ENCODE measurements at places on chromosomes 2 and 18. TPM values are rescaled to one million over a fixed set of nuclear protein-coding genes. Genes with fewer than 3 reads are reported as not detected.

NFE2L2 gene
- total RNA-seq, result 87.5 TPM

UGT1A1 gene
- not detected for total RNA-seq

DPP4 gene
- 2.4 TPM for total RNA-seq

MSH2 gene
- 6.7 TPM for total RNA-seq

OLA1 gene
- total RNA-seq, result 51.8 TPM

RTTN gene
- total RNA-seq, result 9.4 TPM

CDKL4 gene
- 0.46 TPM for total RNA-seq

EPHA4 gene
- total RNA-seq, result 39.2 TPM

IL37 gene
- not detected for total RNA-seq
